Trophoblast cell (in vitro differentiated cells and primary cell): ENCODE measurements at places on chromosomes 16 and 17.
A peak's percentile ranks its signal among the peaks of the same experiment; 100 is the strongest.

DNA sequence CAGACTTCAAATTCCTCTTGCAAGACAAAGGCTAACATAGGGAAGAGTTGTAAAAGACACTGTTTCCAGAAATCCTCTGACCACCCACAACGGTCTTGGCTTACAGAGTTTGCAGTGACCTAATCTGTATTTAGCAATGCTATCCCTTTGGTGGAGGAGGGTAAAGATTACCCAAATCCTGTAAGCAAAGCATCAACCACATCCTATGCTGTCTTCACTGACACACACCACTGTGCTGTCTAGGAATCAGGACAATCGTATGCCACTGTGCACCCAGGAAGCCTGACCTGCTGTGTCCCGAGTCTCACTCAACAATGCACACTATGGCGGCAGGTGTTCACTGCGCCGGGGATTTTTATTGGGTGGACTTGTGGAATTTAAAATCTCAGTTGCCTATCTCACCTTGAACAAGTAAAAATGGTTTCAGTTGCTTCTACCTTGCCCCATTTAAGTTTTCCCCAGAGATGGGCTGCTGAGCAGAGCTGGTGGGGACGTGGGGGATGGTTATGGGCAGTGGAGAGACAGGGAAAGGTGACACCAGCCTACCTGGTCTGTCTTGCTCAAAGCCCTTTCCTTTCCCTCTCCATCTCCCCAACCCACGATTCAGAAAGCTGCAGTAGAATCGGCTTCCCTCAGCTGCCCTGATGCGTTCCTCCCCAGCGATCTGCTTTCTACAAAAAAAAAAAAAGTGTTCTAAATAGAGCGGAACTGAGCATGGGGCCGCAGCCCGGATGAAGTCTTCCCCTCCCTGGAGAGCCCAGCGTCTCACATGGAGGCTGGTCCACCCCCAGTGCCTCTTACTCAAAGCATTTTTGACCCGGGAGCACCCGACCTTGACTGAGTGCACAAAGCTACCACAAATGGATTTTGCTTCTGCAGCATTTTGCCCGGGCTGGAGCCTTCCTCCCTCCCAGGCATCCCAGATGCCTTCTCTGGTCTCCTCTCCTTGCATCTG lies 271.5 kb downstream of the SOX9 start:
- no peak for DNase-seq

DNA sequence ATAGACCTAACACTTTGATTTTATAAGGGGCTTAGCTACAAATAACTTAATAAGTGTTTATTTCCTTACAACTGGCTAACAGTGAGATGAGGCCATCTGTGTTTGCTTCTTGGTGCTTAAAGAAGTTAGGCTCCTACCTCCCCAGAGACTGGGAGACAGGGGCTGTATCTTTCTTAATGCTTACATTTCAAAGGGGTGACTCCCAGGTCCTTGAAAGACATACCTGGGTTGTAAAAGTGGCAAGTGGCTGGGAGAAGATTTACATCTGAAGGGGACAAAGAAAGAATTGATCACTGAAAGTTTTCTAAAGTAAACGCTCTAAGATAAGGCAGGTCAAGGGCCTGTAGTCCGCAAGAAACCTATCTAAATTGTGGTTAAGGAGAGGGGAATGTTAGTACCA lies 196.8 kb downstream of the CNTNAP4 start:
- no peak for DNase-seq

DNA sequence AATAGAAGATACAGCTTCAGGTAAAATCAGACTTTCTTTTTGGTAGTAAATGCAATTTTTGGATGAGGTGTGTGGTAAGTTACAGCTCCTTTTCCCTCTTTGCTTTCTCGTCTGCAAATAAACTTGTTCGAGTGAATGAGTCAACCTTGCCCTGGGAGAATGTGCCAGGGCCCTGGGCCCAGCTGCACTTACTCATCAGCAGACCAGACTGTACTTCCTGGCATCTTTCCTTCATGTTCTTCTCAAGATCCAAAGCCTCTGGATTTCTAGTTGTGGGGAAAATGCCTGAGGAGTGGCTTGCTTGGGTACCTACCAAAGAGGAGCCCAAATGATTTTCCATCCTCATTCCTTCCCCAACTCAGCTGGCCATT lies 5.4 kb upstream of the G6PC1 start:
- no peak for DNase-seq

GRCh38 chr17:50149091-50149416 lies 1.4 kb downstream of the PPP1R9B start:
- no peak for DNase-seq

DNA sequence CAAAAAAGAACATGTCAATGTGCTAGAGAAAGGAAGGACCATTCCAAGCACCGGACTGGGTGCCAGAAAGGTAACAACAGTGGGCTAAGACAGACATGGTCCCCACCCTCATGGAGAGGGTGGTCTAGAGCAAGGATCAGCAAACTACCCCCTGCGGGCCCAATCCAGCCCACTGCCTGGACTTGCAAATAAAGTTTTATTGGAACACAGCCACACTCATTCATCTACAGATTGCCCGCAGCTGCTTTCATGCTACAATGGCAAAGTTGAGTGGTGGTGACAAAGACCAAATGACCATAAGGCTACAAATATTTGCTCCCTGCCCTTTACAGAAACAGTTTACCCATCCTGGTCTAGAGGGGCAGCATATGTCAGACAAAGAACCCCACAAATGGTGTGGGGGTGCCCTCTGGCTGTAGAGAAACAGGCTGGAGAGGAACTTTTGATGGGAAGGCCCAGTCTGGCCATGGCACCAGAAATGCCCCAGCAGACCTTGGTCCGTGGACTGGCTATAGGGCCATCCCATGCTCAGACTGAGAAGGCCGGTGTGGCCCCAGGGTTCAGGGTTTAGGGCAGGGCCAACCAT lies 15.2 kb downstream of the CDH5 start:
- DNase-seq = no peak

GRCh38 chr17:70365091-70365583 lies 195.8 kb downstream of the KCNJ2 start:
- peak; percentile 10 for DNase-seq

- no peak for DNase-seq
These were observed 105.8 kb upstream of the ADAMTS18 start for GRCh38 chr16:77540646-77541045.
